Pericardium fibroblast (primary cell): ENCODE measurements at places on chromosomes 4 and X. TPM values are rescaled to one million over a fixed set of nuclear protein-coding genes. Genes with fewer than 3 reads are reported as not detected.

Gene FRAS1
- total RNA-seq = 40.4 and 53.8 TPM in 2 replicates

Gene PASD1
- total RNA-seq = not detected in 2 replicates

Gene GCNA
- 1.4 and 4.3 TPM in 2 replicates for total RNA-seq

Gene FUNDC2
- 66.5 and 73.3 TPM in 2 replicates for total RNA-seq
